ENCODE measurements at places on chromosomes 11 and 22.

- no peak for DNase-seq
Measured at GRCh38 chr11:25727944-25728343, 604.0 kb upstream of the ANO3 start.

DNA sequence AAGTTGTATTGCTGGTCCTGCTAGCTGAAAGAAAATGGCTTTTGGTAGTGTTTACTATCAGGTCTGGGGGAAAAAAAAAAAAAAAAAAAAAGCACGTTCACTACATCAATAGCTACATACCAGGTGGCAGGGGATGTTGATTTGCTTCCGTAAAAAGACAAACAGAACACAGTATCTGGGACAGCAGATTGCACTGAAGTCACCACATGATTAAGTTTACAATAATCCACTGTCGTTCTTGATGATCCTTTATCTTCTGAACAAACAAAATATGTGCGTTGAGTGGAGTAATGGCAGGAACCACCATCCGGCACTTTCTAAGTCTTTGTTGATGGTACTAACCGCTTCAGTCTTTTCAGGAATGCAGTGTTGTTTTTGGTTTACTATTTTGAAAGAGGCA, 48.7 kb downstream of the DDX6 start:
- DNase-seq: no peak

- no peak for DNase-seq
Measured at GRCh38 chr22:45688600-45689080, 17.0 kb downstream of the ATXN10 start.

GRCh38 chr11:33557201-33557600, 143.4 kb downstream of the C11orf91 start:
- no peak for DNase-seq

- DNase-seq: no peak
Measured at GRCh38 chr11:58658623-58659022, 36.2 kb downstream of the CNTF start.

DNA sequence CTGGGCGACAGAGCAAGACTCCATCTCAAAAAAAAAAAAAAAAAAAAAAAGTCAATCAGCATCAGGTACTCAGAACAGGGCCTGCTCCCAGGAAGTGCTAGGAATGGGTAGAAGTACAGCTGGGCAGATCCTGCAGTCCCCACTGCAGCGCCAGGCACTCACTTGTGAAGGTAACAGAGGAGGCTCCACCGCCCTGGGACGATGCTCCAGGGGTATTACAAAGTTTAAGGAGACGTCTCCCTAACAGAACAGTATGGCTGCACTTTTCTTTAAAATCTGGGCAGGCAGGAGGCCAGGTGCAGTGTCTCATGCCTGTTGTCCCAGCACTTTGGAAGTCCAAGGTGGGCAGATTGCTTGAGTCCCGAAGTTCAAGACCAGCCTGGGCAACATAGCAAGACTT, 1449.0 kb downstream of the BRD1 start:
- DNase-seq: no peak

DNA sequence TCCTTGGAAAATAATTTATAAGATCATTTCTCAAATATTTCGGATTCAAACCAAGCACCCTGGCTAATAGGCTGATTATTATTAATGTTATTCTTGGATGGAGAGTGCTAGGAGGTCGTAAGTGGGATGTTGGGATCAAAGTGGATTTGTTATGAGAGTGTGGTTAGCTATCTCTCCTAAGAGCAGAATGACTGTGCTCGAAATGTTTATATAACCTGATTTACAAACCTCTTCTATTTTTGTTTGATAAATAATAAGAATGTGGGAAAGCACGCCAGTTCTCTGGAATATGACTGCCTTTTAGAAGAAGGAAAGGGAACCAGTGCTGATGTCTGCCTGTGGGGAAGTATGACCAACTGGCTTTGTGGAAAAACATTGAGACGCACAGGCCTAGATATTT, 527.5 kb downstream of the NTM start:
- DNase-seq: no peak

GRCh38 chr22:40628354-40629042, 8.0 kb downstream of the MRTFA start:
- no peak for DNase-seq

DNA sequence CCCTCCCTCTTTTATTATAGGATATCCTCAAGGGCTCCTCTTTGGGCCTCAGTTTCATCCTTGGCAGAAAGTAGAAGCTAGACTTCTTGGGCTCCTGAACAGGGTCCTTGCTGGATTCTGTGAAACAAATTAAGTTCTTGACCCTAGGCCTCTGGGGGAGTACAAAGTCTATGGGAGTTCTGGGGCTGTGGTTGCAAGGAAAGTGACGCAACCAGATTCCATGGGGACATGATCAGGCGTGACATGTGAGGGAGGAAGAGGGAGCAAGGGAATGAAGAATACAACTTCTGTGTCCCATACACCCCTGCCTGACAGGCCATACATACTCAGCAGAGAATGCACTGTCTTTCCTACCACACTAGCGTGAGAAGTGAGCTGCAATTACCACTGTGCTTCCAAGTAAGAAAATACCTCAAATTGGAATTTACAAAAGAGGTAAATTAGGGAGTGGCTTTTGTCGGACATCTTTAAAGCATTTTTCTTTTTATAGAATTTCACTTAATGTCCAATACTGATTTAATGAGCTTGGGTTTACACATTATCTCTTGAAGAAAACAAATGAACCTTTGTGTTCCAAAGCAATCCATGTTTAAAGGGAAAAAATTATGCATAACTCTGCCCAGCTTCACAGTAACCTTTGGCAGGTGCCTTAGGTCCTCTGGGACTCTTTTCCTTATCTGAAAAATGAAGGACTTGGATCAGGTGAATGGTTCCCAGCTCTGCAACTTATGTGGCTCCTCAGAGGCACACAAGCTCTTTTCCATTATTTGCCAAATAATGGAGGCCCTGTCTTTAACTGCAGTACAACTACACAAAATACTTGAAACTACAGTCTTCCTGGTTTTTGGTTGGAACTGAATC, 38.9 kb downstream of the LIMK2 start:
- DNase-seq: no peak

DNA sequence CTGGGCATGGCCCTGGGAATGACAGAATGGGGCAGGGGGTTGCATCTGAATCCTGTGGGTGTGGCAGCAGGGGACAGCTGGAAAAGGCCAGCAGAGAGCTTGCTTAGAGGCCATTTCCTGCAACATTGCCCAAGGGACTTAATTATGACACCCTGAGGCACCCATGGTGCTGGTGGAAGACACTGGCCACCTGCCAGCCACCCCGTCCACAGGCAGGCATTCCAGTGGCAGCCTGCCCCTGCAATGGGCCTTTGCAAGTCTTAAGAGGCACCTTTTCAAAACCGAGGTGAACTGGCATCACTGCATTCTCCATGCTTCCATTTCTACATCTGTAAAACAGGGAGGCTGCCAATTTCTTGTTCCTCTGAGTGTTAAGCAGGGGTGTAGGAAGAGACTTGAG, 21.6 kb upstream of the SUSD2 start:
- DNase-seq: no peak

DNA sequence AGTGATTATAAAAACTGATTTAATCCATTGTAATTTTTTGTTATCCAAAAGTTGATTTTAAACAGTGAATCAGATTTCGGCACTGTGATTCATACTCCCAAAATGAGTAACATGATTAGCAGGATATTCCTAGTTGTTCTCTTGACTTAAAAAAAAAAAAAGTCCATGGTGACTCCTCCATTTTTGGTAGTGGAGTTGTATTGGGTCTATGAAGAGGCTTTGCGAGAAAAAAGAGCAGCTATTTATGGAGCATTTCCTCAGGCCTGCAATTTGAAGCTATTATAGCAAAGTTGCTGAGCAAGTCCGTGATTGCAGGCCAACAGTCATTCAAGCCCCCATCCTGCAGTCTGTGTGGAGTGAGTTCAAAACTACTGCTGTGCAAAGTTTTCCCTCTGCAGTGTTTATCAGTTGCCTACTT, 28.8 kb downstream of the YAP1 start:
- no peak for DNase-seq

All from activated T-helper 9 cell treated with anti-CD3 and anti-CD28 coated beads, Interleukin-2, amount 50 U/mL, for 16 hours (primary cell).